Muscle of back (tissue), 13 donors: ENCODE measurements at places on chromosomes 2 and 18.

DNA sequence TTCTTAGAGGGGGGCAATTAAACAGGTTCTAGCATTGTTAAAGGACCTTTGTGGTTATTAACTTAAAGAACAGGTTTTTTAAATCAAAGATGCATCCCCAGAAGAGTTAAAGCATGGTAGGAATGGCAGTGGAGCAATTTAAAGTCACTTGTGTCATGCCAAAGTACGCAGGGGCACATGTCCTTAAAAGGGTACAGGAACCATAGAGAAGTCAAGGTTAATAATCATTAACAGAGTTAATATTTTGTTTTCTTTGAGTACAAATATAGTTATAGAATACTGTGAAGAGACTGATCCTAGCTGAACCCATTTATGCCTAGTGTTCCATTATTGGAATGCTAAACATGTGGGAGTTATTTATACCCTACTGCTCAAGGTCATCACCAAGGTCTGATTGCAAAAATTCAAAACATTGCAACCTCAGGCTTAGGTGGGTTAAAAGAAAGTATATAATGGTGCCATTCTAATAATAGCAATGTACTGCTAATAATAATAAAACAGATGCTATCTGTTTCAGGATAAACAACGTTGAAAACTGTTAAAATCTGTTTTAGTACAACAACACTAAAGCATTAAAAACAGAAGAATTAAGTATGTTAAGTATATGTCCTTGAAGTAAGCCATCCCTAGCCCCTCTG is 216.0 kb downstream of the MYO3B start:
- no peak for DNase-seq

DNA sequence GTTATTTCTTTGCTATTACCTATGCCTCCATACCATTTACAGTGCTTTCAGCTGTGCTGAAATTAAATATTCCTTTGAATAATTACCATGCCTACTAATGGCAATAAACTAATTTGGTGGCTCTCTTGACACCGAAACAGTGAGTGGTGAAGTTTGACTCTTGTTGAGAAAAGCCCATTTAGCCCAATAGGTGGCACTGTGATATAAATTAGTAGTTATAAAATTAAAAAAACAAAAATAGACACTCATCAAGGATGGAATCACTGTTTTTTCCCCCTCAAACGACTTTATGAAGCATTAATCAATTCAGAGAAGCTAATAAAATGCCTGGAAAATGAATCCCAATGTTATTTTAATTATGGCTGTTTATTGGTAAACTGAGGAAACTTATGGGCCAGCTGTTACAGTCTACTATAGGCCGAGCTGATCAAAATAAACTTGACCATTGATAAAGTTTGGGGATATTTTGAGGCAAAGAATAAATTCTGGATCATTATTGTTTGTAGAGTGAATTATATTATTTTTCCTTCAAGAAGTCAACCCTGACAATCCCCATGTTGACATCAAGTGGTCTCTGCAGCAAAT is 339.6 kb downstream of the TRIB2 start:
- DNase-seq, result peak; percentile 16

GRCh38 chr18:31206787-31207381 is 44.2 kb upstream of the DSC1 start:
- DNase-seq, result no peak

- DNase-seq, result no peak
Measured at GRCh38 chr2:176744146-176744545, 468.4 kb upstream of the HNRNPA3 start.

- DNase-seq, result no peak
Measured at GRCh38 chr2:1864981-1865421, 120.7 kb upstream of the PXDN start.

GRCh38 chr2:95165030-95165370 is 609 bp upstream of the ZNF2 start:
- no peak for DNase-seq

DNA sequence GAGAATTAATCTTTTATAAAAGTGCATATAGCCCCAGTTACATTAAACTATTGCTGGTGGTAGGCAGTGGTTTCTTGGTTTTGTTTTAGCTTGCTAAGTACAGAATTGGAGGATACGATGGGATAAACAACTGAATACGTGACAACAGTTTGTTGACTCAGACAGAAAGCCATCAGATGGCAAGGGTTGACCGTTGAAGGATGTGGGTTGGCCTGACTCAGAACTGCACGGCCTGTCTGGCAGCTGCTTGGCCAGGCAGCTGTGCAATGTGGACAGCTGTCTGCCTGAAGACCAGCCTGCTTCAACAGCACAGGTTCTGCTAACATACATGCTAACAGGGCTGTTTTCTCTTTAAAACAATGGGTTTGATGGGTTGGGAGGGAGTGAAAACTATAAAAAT is 46.6 kb downstream of the PRKRA start:
- DNase-seq, result peak; percentile 49

DNA sequence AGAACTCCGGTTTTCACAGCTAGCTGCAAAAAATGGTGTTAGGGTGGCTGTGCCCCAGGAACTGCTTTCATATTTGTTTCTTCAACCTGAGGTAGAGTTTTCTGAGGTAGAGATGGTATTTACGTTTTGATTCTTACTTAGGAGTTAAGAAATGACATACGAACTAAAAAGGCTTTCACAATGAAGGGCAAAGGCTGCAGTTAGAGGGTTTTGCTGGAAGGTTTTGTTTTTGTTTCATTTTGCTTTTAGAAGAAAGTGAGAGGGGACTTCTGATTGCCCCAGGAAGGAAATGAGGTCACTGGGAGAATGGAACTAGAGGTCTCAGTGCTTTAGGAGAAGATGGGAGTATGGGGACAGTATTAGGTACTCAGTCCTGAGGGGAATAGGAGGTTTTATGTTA is 15.5 kb downstream of the CDCA7 start:
- no peak for DNase-seq

GRCh38 chr2:181235683-181236459 is 221.3 kb upstream of the ITGA4 start:
- no peak for DNase-seq

GRCh38 chr2:159201360-159202063 is 85.0 kb downstream of the WDSUB1 start:
- DNase-seq, result no peak

DNA sequence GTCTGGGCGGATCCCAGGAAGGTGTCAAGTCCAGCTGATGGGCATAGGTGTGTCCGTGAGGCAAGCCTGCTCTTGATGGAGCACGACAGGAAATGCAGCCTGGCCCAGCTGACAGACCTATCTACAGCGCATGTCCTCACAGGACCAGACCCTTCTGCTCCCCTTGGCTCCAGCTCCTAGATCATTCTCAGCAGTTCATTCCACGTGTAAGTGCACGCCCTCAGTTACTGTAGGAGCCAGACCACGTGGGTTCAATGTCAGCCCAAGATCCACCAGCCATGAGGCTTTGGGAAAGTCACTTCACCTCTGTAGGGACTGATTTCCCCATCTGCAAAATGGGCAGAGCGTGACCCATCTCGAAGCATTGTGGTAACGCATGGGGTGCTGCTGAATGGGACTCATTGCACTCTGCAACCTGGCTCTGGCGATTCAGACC is 47.8 kb downstream of the TMEM17 start:
- DNase-seq, result peak; percentile 84

- no peak for DNase-seq
Measured at GRCh38 chr2:120754067-120754960, 18.6 kb downstream of the GLI2 start.

DNA sequence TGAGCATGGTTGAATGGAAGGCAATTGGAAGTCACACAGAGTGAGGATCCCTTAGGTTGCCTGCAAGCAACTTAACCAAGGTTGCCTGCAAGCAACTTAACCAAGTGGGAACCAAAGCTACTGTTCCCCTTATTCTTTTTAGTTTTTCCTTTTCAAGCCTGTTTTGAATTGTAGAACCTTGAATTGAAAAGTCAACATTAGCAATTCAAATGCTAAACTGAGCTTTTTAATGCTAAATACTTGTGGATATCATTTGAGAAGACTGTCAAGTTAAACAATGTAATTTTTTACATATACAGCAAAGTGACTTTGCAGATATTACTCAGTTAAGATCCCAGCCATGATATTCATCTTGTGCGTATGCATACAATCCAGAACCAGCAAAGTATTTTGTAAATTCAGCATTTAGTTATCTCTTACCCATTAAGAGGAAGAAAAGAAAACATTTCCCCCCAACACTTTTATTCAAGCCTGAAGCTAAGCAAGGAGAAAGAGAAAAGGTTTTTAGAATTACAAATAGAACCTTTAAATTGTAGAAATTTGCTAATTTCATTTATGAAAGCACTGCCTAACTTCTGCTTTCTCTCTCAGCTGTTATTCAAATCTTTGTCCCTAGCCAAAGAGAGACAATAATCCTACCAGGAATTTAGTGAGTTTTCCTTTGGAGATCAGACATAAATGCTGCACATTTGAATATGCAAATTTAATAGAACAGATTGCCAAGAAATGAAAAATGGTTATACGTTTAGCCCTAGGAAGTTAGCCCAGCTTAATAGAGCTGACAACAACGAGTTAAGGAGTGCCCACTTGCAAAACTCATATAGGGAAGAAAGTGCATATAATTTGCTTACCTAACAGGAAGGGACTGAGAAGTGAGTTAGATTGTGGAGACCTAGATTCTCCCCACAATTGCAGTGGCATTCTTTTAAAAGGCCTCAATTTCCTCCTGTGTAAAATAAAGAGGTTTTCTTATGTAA is 643.2 kb upstream of the PIK3C3 start:
- DNase-seq, result no peak

GRCh38 chr2:161417438-161418274 is 1.6 kb downstream of the TBR1 start:
- peak; percentile 55 for DNase-seq

- no peak for DNase-seq
Measured at GRCh38 chr2:63926815-63927214, 85.1 kb downstream of the UGP2 start.

- no peak for DNase-seq
Measured at GRCh38 chr2:84388133-84388532, 70.9 kb downstream of the SUCLG1 start.

DNA sequence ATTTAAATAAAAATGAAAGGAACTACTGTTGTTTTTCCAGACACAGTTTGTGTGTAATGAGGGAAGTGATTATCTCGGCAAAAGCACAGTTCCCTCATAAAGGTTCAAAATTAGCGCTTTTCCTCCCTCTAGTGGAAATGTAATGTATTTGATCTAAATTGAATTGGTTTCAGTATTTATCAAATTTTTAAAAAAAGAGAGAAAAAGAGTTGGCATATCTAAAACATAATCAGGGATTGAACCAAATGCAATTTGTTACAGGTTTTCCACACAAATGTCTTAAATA is 37.5 kb downstream of the CMPK2 start:
- DNase-seq, result peak; percentile 60

GRCh38 chr18:6405237-6406074 is 9.3 kb downstream of the L3MBTL4 start:
- peak; percentile 42 for DNase-seq

- peak; percentile 26 for DNase-seq
Measured at GRCh38 chr2:222915092-222915957, 54.5 kb downstream of the ACSL3 start.

GRCh38 chr2:6937157-6937556 is 19.9 kb downstream of the RNF144A start:
- no peak for DNase-seq

- DNase-seq, result no peak
Measured at GRCh38 chr18:35494251-35495220, 3.2 kb downstream of the INO80C start.

DNA sequence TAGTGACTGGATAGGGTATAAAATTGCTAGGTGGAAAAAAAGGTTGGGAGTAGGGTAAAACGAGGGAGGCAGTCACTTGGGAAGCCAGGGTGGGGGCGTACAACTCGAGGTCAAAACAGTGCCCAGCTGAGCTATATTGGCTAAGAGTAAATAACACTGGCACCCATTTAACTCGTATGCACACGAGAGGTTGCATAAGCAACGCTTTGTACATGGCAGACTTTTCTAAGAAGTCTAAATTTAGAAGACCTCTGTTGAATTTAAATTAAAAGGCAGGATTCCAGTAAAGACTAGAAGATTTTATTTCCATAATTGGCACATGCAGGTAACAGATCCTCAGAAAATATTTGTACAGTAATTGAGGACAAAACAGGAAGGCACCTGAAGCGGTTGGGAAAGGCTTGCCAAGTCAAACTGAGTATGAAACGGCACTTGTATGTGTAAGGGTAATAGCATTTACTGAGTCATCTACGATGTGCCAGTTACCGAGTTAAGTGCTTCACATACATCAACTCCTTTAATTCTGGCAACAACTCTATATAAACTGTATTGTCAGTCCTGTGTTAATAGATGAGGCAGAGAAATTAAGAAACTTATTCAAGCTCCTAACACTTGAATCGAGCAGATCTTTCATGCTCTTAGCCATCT is 1.4 kb upstream of the MALT1 start:
- DNase-seq, result no peak

- no peak for DNase-seq
Measured at GRCh38 chr2:52931660-52932059, 835.9 kb upstream of the CHAC2 start.

- no peak for DNase-seq
Measured at GRCh38 chr2:20429528-20429927, 17.3 kb upstream of the RHOB start.

DNA sequence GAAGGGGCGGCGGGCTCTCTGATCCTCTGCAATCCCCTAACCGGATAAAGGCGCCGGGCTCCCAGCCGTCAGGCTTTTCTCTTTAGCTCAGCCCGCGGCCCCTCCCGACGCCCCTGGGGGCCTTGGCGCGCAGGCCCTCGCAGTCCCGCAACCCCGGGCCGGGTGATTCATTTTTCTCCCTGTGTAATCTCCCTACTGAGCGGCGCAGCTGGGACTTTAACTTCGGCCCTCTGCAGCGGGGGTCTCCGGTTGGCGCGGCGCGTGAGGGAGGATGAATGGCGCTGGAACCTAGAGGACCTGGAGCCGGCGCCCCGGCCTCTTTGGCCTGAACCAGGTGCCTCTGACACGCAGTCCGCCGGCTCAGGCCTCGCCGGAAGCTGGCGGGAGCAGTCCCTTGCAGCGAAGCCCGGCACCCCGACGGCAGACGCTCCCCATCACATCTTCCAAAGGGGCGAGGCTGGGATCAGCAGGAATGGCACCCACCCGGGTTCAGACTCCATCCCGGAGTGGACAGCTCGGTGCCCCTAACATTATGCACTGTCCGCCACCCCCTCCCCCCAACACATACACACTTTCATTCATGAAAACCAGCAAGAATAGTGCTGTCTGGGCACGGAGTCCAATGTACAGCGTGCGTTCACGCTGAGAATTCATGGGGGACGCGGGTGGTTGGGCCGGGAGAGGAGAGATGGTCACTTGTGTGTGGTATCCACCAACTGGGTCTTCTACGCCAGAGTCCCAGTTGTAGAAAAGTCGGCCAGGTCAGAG is 1.2 kb downstream of the CNGA3 start:
- no peak for DNase-seq
